ENCODE measurements at places on chromosomes 13 and 19. TPM values are rescaled to one million over a fixed set of nuclear protein-coding genes. Genes with fewer than 3 reads are reported as not detected.

DNA sequence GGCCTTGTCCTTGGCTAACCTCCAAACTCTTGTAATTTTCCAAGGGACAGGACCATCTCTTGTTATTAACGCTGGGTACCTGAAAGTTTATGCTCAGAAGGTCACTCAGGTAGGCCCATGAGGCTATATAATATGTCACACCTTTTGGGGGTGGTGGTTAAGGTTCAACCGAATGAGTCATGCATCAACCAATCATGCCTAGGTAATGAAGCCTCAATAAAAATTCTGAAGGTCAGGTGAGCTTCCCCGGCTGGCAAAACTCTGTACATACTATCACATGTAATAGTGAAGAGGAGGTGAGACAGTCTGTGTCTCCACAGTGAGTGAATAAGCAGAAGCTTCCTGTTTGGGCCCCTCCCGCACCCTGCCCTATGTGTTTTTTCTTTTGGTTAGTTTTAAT, 424.9 kb downstream of the PCDH17 start:
- no peak for DNase-seq
- no peaks in the 10 kb centered on the region for H3K27me3 ChIP-seq
- H3K4me3 ChIP-seq, result no peak overlapping the region
- H3K36me3 ChIP-seq, result no peaks in the 10 kb centered on the region
- H3K27ac ChIP-seq, result no peak overlapping the region

- peaks cover 6% of the 10 kb centered on the region for H3K4me1 ChIP-seq
- no peak for DNase-seq
- H3K36me3 ChIP-seq, result no peaks in the 10 kb centered on the region
- H3K27ac ChIP-seq, result no peak overlapping the region
These were observed 48.6 kb downstream of the UBL3 start for GRCh38 chr13:29801737-29802305.

GRCh38 chr19:58538257-58539168, 5.4 kb upstream of the TRIM28 start:
- peak overlapping the region; percentile 81 for H3K4me3 ChIP-seq
- H3K27ac ChIP-seq, result peak overlapping the region; percentile 87
- DNase-seq, result peak; percentile 73
- no peaks in the 10 kb centered on the region for H3K36me3 ChIP-seq
- peaks cover 10% of the 10 kb centered on the region for H3K4me1 ChIP-seq

DNA sequence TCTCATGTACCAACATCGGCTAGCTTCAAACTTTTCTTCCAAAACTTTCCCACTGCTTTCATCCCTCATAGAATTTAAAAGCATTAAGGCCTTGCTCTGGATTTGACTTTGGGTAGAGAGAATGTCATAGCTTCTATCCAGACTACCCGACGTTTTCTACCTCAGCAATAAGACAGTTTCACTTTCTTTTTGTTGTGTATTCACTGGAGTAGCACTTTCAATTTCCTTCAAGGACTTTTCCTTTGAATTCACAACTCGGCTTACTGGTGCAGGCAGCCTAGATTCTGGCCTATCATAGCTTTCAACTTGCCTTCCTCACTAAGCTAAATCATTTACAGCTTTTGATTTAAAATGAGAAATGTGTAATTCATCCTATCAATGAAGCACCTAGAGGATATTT, 420.4 kb upstream of the GPC6 start:
- H3K36me3 ChIP-seq, result no peaks in the 10 kb centered on the region
- H3K27ac ChIP-seq, result peak overlapping the region; percentile 77
- H3K27me3 ChIP-seq, result no peaks in the 10 kb centered on the region
- DNase-seq, result no peak

GRCh38 chr19:40682431-40682964, 8.0 kb downstream of the NUMBL start:
- peaks cover 1% of the 10 kb centered on the region for H3K4me1 ChIP-seq
- H3K27me3 ChIP-seq, result no peaks in the 10 kb centered on the region
- peaks cover 19% of the 10 kb centered on the region for H3K36me3 ChIP-seq
- no peak overlapping the region for H3K27ac ChIP-seq

- no peak overlapping the region for H3K4me3 ChIP-seq
- DNase-seq, result no peak
- no peak overlapping the region for H3K27ac ChIP-seq
- H3K36me3 ChIP-seq, result no peaks in the 10 kb centered on the region
- H3K27me3 ChIP-seq, result peaks cover 2% of the 10 kb centered on the region
These were observed 331.3 kb downstream of the KLF5 start for GRCh38 chr13:73390100-73390499.

GRCh38 chr19:30281906-30282305, 90.3 kb upstream of the ZNF536 start:
- H3K27me3 ChIP-seq, result no peaks in the 10 kb centered on the region
- no peaks in the 10 kb centered on the region for H3K4me1 ChIP-seq
- no peak overlapping the region for H3K27ac ChIP-seq
- no peak for DNase-seq

GRCh38 chr13:79998381-79998880, 342.5 kb downstream of the SPRY2 start:
- H3K36me3 ChIP-seq, result no peaks in the 10 kb centered on the region
- no peak overlapping the region for H3K27ac ChIP-seq
- DNase-seq, result no peak
- H3K4me3 ChIP-seq, result no peak overlapping the region

GRCh38 chr19:53659292-53659691, 27.5 kb downstream of the DPRX start:
- H3K27ac ChIP-seq, result no peak overlapping the region
- no peak for DNase-seq
- H3K36me3 ChIP-seq, result no peaks in the 10 kb centered on the region
- H3K27me3 ChIP-seq, result peaks cover 2% of the 10 kb centered on the region

- H3K27me3 ChIP-seq, result peaks cover 19% of the 10 kb centered on the region
These were observed 58.4 kb downstream of the SPRYD7 start for GRCh38 chr13:49877629-49878218.

GRCh38 chr19:36379510-36379819, 464 bp upstream of the ZFP14 start:
- H3K27me3 ChIP-seq, result no peaks in the 10 kb centered on the region
- peaks cover 7% of the 10 kb centered on the region for H3K36me3 ChIP-seq
- no peak for DNase-seq
- peaks cover 10% of the 10 kb centered on the region for H3K4me1 ChIP-seq
- peak overlapping the region; percentile 91 for H3K4me3 ChIP-seq

DNA sequence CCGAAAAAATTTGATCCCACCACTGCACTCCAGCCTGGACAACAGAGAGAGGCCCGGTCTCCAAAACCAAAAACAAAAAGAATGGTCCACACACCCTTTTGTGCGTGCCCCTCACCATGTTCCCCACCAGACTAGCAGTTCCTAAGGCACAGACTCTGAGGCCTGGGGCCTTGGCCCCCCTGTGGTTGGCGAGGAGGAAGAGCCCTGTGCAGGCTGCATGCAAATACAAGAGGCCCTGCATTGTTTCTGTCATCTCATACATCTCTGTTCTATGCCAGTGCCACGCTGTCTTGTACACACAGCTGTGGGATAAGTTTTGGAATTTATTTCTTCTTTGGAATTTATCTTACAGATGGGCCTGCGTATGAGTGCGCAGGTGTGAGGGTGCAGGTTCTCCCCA, 4.7 kb upstream of the YJEFN3 start:
- no peak for DNase-seq
- H3K4me1 ChIP-seq, result peaks cover 19% of the 10 kb centered on the region
- H3K27ac ChIP-seq, result no peak overlapping the region
- peaks cover 18% of the 10 kb centered on the region for H3K36me3 ChIP-seq

GRCh38 chr13:111171629-111172028, 56.5 kb downstream of the ARHGEF7 start:
- H3K36me3 ChIP-seq, result peaks cover 74% of the 10 kb centered on the region
- no peaks in the 10 kb centered on the region for H3K27me3 ChIP-seq
- no peak for DNase-seq
- H3K4me1 ChIP-seq, result peaks cover 53% of the 10 kb centered on the region

GRCh38 chr13:98803921-98804320, 51.4 kb upstream of the SLC15A1 start:
- no peak for DNase-seq
- H3K27me3 ChIP-seq, result no peaks in the 10 kb centered on the region
- H3K4me3 ChIP-seq, result no peak overlapping the region
- H3K27ac ChIP-seq, result no peak overlapping the region
- H3K36me3 ChIP-seq, result peaks cover 14% of the 10 kb centered on the region

GRCh38 chr13:75160984-75161383, 321.0 kb downstream of the TBC1D4 start:
- no peaks in the 10 kb centered on the region for H3K36me3 ChIP-seq
- H3K27me3 ChIP-seq, result no peaks in the 10 kb centered on the region
- no peak for DNase-seq

- DNase-seq, result no peak
- no peak overlapping the region for H3K27ac ChIP-seq
- H3K27me3 ChIP-seq, result peaks cover 5% of the 10 kb centered on the region
- H3K4me3 ChIP-seq, result no peak overlapping the region
- no peaks in the 10 kb centered on the region for H3K4me1 ChIP-seq
These were observed 140.5 kb downstream of the NDFIP2 start for GRCh38 chr13:79621449-79621848.

Gene ENOX1
- total RNA-seq, result not detected

Data from activated naive CD8-positive, alpha-beta T cell treated with anti-CD3 and anti-CD28 coated beads, Interleukin-2, amount 10 ng/mL, durations not matched to agents 7 days and 5 days (primary cell).